ENCODE measurements at places on chromosomes 1 and 21.

DNA sequence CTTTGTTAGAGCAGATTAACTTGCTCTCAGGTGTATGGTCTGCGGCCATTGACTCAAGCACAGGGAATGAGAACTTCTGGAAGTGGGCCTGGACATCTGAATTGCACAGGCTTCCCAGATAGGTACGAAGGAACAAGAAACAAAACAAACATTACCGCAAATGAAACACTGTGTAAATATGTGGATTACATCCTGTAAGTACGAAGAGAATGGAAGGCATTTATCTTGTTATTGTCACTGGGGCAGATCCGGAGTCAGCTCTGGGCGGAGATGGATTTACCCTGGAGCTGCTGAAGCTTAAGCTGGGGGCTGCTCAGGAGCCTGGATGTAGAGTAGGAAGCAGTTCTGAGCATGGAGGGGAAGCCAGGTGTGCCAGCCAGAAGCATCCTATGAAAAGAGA is 6.8 kb downstream of the HES2 start:
- DNase-seq, result no peak

GRCh38 chr1:16461681-16462080 is 21.2 kb downstream of the NECAP2 start:
- DNase-seq, result no peak

DNA sequence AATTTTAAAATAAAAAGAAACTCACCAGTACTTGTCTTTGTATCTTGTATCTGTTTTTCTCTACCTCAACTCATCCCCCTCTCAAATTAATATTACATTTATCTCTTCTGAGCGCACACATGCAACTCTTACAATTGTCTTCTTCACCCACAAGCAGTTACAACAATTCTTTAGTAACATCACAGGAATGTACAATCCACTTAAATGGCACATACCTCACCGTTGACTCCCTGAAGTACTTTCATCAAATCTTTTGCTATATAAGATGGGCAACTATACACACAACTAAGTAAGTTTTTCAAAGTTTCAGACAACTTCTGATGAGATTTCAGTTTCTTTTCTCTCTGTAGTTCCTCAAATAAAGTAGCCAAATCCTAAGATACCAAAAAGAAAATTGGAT is 28.3 kb downstream of the HEATR1 start:
- DNase-seq, result no peak

DNA sequence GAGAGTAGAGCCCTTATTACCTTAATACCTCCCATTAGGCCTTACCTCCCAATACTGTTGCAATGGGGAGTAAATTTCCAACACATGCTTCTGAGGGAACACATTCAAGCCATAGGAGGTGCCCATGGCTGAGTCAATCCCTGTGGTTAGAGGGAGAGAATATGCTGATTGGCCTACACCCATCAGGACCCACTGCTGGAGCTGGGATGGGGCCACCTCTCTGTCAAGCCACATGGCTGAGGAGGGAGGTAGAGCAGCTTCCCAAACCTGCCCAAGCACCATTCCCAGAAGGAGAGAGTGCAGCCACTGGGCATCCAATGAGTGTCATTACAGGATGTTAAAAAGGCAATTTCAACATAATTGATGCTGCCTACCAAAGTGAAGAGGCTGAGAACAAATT is 228.1 kb downstream of the C1orf94 start:
- no peak for DNase-seq

DNA sequence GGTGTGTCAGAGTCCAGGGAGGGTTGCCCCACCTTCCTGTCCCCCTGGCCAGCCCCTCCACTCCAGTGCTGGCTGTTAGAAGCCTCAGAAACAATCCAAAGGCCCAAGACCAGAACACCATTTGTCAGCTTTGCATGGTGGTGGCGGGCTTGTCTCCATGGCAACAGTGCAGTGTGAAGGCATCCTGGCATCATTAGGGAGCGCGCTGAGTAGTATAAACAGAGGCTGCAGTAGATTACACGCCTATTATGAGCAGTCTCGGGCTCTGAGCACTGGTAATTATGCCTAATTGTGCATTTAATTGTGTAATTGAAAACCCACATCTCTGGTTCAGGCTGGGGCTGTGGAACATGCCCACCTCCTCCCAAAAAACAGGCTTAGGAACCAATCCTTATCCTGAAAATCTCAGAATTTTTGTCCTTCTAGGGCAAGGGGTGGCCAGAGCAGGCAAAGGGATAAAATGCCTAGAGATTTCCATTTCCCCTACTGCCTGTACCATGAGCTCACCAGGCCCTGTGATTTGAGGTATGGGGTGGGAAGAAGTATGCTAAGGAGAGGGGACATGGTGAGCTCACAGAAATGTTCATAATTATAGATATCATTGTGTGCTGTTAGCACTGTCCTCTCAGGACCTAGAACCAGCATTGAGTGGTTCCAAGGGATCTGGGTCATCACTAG is 11.7 kb downstream of the NKAIN1 start:
- DNase-seq, result no peak

Data from Kasumi-1 (cell line).